ENCODE measurements at places on chromosomes 2 and 18.

DNA sequence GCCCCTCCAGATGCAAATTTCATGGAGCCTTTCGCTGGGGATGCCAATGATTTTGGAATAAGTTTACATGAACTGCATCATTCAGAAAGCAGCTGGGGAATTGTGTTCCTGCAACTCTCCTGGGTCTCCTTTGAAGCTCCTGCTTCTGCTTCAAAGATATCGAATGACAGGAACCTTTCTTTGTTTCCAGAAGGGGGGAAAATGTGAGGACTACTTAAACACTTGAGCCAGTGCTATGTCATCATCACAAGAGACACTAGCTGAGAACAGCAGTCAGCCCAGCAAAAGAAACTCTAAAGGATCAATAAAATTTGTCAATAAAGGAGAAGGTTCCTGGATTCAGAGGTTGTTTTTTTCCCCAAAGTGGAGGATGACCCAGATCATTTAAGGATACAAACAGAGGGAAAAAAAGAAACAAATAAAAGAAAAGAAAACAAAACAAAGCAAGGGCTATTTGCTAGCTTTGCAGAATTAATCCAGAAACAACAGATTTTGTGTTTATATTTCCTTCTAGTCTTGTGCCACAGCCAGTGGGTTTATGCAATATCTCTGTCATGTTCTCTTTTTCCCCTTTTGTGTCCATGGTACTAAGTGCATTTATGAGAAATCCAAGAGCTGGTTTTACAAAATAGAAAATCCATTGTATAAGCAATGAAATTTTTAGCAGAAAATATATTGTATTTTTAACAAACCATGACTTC is 463.7 kb downstream of the CDH2 start:
- DNase-seq, result no peak

DNA sequence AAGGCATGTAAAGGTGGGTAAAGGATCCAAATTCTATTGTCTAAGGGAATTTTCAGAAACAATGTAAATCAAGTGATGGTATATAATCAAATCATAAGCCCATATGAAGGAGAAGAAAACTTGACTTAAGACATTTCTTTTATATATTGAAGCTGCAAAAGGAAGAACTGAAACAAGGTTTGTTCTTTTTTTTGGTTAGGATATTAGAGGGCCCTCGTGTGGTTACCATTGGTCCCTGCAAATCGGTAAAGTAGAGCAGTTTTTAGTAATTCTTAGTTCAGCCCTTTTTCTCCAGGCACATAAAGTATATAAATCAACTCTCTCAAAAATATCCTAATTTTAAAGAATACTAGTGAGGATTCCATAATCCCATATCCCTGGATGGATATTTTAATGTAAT is 105.6 kb upstream of the STK17B start:
- peak; percentile 39 for DNase-seq

- peak; percentile 69 for DNase-seq
These were observed 90.5 kb downstream of the MYOM1 start for GRCh38 chr18:3129053-3129864.

- no peak for DNase-seq
These were observed 38.5 kb downstream of the PARD3B start for GRCh38 chr2:204583773-204584172.

GRCh38 chr2:225027061-225027762 is 15.1 kb downstream of the DOCK10 start:
- DNase-seq, result no peak

GRCh38 chr2:2650608-2651375 is 319.7 kb upstream of the MYT1L start:
- no peak for DNase-seq

GRCh38 chr2:212477571-212477970 is 61.0 kb downstream of the ERBB4 start:
- no peak for DNase-seq

DNA sequence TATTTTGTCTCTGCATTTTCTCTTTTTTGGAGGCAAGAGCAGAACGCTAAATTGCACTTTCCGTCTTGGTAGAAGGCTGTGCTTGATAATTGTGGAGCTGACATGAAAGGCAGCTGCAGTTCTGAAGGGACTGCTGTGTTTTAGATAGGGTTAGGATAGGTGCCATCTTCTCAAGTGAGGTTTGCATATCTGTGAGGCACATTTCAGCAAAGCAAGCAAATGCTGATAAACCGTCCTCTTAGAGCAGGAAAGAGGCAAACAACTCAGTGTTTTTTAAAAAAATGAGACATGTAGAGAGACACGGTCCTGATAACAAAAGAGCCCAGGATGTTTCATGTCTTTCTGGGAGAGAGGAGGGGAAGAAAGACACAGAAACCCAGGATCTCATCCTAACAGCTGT is 217.7 kb downstream of the SOCS6 start:
- DNase-seq, result no peak

GRCh38 chr18:45801416-45802004 is 24.0 kb upstream of the SIGLEC15 start:
- DNase-seq, result peak; percentile 6

DNA sequence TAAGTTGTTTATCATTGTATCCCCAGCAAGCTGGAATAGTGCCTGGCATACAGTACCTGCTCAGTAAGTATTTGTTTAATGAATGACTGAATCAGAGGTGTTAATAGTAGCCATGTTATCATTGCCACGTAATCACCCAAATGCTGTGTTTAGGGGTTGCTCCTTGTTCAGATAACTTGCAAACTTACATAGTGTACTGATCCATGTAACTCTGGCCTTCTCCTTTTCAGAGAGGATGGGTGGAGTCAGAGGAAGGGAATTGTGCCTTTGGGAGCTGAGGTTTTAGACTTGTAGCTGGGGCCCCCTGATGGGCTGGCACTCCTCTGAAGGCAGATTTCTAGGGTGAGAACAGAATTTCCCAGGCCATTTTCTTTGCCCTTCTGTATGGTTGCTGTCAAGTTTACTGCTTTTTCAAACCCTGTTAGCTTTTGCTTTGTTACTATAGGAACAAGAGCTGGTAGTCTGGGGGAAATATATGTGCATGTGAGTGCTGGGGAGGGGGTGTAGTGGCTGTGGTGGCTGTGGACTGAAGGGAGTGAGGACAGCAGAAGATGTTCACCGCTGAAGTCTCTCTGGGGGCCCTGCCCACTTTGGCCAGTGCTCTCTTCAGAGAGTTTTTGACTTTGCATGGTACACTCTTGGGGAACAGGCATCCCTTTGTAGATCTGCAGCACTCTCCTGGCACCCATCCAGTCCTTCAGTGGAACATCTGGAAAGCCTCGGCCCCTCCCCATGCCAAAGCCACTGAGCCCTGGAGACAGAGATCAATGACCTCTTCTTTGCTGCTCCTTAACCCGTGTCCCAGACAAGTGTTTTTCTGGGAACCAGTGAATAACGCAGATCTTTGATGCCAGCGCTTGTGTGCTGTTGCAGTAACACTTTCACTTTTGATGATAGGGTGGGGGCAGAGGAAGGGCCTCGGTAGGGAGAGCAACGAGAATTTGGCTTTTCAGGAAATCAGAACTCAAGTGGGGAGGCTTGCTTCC is 209.0 kb downstream of the PRKCE start:
- no peak for DNase-seq

DNA sequence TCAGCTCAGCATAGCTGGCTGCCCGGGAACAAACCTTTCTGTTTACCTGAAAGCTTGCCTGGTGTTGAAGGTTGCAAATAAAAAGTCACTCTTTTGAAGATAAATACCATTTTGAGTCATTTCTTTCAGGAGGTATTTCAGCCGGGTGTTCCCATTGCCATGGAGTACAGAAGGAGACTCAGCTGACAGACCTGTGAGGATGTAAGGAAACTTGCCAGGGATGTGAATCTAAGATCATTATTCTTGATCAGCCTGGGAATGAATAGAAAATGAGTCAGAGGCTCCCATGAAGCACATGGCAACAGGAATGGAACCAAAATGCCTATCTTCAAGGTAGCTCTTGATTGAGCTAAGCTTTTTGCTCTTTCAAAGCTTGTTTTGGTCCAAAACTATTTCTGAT is 231.2 kb downstream of the CYRIA start:
- no peak for DNase-seq

DNA sequence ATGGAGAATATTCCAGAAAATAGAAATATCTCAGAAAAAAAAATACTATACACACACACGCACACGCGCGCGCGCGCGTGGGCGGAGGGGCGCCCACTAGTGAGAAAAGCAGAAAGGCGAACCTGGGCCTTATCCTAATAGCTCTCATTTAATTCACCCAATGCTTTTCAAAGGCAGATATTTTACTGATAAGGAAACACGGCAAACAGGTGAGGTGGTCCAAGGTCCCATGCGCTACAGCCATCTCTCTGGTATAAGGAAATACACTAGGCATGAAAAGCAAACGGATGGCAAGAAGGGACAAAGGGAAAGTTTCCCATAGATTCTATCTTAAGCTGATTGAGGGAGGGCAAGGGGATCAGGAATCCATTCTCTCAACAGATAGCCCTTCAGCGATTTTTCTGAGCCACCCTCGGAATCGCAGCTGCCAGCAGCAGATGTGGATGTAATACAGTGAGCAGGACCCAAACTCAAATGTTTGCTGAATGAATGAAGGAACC is 136.7 kb downstream of the TMEM247 start:
- DNase-seq, result no peak

- DNase-seq, result no peak
These were observed 111.1 kb downstream of the CDC42EP3 start for GRCh38 chr2:37560241-37560848.

DNA sequence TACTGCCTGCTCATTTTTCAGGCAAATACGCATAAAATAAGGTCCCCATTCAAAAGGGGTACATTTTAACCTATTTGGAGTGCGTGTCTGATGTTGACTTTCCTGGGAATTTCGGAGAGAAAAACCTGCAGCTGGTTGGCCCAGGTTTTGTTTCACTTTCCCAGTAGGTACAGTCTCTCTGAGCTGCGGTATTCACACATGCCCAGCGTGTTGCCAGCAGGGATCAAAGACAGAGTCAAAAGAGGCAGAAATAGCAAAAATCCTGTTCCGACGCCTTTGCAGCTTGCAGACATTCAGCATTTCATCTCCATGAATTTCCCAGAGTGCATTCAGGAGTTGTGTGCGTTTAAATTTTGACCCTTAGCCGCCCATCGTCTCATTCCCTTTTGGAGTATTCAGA is 855.4 kb upstream of the CELF4 start:
- no peak for DNase-seq

DNA sequence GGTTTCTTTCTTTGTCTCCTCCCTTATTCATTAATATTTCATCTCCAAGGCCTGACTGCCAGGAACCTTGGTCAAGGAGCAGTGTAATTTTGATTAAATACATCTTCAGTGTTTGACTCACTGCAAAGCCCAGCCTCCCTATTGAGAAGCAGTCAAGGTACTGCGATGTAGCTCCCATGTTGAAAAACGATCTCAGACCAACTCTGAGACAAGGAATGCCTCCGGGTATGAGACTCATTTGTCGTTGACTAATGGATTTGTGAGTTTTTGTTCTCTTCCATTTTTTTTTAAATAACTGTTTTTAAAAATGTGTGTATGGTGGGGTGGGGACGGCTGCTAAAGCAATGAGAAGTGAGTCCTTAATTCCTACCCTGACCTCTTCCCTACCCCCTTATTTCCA is 361.6 kb downstream of the SOX11 start:
- no peak for DNase-seq

- no peak for DNase-seq
These were observed 158.2 kb downstream of the SRBD1 start for GRCh38 chr2:45452866-45453265.

DNA sequence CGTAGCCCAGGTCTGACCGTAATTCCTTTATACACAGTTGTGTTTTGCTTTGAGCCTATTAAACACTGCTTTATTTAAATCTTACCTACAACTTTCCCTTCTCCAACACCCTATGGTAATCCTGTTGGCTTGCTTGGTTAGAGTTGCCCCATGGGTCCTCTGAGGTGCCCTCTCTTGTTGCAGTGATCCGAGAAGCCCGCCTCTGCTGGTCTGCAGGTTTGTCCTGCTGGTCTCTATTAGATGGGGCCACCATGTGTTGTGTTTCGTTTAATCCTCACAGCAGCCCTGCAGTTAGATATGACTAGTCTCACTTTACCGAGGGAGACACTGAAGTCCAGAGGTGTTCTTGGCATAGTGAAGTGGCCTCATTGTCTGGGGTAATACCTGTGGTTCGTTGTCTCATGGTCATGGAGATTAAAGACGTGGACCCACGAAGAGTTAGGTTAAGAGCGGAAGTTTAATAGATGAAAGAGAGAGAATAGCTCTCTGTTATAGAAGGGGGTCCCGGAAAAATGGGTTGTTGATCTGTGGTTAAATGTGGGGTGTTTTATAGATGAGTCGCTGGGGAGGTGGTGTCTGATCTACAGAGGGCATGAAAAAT is 7.2 kb upstream of the PDIA6 start:
- no peak for DNase-seq

All from T47D (cell line).